ENCODE measurements at places on chromosomes 1 and 21.
A peak's percentile ranks its signal among the peaks of the same experiment; 100 is the strongest.

GRCh38 chr1:114209971-114210370 is 56.3 kb upstream of the SYT6 start:
- DNase-seq = no peak

DNA sequence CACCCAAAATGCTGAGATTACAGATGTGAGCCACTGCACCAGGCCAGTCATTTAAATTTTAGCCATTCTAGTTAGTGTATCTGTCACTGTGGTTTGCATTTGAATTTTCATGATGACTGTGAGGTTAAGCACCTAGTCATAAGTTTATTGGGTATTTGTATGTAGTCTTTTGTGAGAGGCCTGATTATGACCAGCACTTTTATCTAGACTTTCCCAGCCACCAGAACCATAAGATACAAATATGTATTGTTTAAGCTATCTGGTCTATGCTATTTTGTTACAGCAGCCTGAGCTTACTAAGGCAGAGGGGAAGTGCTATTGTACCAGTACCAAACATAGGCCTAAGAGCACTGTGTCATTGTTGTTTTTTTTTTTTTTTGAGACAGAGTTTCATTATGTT is 19.9 kb upstream of the DNAJC6 start:
- DNase-seq = no peak

GRCh38 chr1:157371221-157371620 is 181.1 kb downstream of the FCRL5 start:
- DNase-seq = no peak

DNA sequence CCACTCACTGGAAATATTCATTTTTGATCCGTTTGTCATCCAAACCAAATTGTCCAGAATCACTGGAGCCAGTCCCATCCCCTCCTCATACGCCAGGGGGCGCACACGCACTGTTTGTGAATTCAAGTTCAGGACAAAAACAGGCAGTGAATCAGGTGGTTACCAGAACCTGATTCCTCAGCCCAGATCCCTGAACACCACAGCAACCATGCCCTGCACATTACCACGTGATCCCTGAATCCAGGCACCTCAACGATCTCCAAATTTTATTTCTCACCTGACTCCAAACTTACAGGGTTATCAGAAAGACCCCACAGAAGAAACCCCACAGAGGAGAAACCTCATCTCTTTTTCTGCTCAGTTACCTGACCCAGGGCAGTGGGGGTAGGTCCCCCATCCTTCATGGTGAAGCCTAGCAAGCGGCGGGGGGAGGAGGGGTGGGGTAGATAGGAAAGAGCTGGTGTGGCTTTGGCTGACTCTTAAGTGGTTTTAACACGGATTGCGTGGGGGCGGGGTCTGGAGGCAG is 1.4 kb upstream of the PTPRF start:
- peak; percentile 72 for DNase-seq

- DNase-seq = no peak
These were observed 35.3 kb upstream of the TENT5B start for GRCh38 chr1:27047914-27048313.

GRCh38 chr21:14600569-14601297 is 54.6 kb upstream of the SAMSN1 start:
- DNase-seq = no peak

DNA sequence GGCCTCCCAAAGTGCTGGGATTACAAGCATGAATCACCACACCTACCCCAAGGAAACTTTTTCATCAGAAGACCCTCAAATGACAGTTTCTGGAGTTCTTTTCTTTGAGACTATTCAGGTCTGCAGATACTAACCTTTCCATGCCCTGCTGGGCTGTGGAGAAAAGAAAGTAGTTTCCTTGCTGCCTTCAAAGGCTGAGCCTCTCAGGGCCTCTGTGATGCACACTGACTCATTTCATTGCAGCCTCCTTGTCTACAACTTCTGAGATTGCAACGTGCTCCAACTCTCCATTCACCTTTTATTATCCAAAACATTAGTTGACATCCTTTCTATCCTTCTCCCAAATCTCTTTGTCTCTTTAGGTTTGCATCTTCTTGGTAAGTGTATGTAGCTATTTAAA is 8.8 kb upstream of the SAMSN1 start:
- DNase-seq = no peak

DNA sequence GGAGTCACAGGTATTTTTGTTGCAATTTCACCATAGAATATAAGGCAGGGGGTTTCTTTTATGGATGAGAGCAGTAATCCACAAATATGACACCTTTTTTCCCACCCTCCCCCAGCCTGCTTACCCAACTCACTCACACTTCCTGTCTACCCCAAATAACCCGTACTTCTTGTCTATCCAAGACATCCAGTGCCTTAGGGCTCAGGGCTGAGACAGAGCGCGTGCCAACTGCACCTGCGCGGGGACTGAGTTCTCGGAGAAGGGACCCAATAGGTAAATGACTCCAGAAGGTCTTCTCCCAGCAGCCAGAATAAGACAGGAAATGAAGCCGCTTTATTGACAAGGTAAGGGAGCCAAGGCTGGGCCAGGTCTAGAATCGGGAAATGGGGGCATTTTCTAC is 369.1 kb downstream of the SIPA1L2 start:
- no peak for DNase-seq

DNA sequence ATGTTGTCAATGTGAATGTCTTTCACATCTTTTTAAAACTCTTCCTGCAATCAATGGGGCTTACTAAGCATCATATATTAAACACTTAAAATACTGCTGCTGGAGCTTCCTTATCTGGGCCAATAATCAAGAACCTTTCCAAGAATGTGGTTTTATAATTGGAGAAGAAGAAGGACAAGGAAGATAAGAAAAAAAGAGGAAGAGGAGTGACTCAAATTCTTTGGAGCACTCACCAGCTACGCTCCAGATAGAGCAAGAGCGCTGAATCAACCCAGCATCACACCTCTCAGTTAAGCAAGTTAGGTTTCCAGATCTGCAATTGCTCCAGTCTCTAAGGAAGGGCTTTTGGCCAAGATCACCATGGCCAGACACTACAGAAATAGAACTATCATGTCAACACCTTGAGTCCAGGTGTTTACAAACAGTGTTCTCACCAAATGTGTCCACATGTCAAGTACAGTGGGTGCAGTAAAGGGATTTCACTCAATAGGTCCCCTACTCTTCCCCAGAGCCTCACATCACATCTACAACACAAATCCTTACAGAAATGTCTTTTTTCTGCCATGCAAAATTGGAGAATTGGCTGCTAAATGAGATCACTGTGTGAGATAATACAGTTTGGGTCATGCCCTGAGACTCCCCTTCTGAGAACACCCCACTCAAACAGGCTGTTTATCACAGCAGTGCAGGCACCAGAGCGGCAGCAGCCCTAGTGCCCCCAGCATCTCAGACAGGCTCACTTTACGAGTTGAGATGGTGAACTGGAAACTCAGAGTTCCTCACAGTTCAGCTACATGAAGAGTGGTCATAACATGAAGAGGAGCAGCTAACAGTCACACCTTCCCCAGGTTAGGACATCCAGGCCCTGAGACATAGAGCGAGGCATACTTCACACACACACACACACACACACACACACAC is 1.7 kb upstream of the SPRR2B start:
- DNase-seq = no peak

DNA sequence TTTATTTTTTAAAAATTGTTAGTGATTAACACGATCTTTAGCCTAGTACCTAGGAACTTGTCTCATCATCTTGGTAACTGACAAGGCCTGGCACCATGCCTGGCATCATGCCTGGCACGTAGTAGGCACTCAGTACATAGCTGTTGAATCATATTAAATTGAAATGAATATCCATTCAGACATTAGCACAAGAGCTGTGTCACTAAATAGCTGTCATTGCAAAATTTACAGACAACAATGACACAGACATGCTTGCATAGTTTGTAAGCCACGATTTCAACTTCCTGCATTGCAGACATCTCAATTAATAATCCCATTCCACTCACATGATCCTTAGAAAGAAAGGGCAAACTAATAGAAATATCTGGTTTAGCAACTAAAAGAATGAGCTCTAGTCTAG is 15.4 kb upstream of the PHACTR4 start:
- DNase-seq = no peak

DNA sequence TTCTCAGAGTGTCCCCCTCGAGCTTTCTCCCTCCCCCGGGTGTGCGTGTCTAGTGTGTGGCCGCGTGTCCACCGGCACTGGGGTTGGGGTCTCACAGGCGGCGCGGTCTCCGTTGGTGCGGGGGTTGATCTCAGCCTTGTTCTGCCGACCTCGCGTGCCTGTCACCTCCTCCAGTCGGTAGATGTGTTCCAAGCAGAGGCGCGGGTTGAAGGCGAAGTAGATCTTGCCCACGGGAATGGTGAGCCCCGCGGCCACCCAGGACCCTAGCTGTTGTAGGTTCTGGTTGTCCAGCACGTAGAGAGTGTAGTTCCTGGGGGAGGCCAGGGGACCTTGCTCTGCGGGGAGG is 9.8 kb downstream of the INSRR start:
- DNase-seq = no peak

DNA sequence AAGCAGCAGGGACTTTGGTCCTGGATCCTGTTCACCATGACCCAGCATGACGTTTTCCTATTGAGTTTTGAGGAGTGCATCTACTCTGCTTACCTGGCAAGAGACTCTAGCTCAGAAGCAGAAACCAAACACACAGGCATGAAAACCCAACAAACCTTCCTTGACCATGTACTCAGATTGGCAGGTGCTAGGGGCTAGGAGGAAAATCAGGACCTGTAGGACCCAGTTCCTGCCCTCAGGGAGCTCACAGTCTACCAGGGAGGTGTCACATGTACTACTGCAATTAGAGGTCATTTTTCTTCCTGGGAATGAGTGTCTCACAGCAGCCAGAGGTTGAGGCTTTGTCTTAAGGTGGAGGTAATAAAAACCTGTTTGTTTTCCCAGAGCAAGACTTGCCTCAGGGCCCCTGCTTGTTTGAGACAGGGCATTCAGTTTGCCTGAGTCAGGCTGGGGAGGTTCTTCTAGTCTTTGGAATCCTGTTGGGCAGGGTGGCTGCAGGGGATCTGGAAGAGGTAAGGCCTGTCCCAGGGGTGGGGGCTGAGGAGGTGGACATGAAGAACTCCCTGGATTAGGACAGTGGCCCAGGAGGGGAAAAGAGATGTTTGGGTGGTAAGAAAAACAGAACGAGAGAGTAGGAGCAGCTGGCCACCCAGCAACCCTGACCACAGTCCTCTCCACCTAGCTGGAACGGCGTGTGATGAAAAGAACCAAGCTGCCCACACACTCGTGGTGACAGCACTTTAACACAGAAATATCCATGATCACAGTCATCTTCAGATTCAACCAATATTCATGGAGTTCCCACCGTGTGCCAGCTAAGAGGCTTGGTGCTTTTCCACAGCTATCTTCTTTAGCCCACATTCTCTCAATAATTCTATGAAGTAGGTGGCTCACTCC is 30.8 kb downstream of the IER5 start:
- DNase-seq = no peak

GRCh38 chr1:42315500-42315899 is 19.5 kb downstream of the FOXJ3 start:
- DNase-seq = no peak

- no peak for DNase-seq
These were observed 19.3 kb upstream of the FOXO6 start for GRCh38 chr1:41341772-41342562.

GRCh38 chr1:9766759-9767442 is 56.9 kb downstream of the CLSTN1 start:
- DNase-seq = no peak

GRCh38 chr1:1082239-1082775 is 8.2 kb upstream of the RNF223 start:
- DNase-seq = no peak

- DNase-seq = no peak
These were observed 82.4 kb downstream of the RAB3GAP2 start for GRCh38 chr1:220189750-220190347.

GRCh38 chr1:43270421-43271095 is 775 bp downstream of the TMEM125 start:
- peak; percentile 15 for DNase-seq

DNA sequence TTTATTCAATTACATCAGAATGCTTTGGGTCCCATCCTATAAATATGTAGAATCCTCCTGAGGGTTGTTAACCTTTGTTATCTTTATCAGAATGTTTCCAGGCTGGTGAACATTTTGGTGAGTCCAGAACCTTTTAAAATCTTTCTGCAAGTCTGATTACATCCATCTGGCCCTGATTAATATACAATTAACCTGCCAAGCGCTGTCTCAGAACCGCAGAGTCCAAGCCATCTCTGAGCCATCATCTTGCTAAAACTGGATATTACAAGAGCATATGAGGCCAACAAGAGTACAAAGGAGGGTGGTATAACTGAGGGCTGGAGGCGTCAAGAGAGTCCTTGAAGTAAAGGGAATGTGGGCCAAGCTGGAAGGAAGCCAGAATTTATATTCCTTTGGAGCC is 88.6 kb upstream of the ZC3H11B start:
- no peak for DNase-seq
